NCI-H526 (cell line): ENCODE measurements at places on chromosomes 1 and 21.
A peak's percentile ranks its signal among the peaks of the same experiment; 100 is the strongest.

GRCh38 chr1:152654110-152654509 is 9.1 kb upstream of the LCE2D start:
- peak; percentile 68 for DNase-seq

GRCh38 chr21:46294647-46295176 is 8.6 kb downstream of the YBEY start:
- no peak for DNase-seq

- no peak for DNase-seq
Observed at GRCh38 chr1:17561561-17561985, 22.1 kb downstream of the ARHGEF10L start.

GRCh38 chr21:14686466-14687267 is 140.6 kb upstream of the SAMSN1 start:
- DNase-seq, result no peak

DNA sequence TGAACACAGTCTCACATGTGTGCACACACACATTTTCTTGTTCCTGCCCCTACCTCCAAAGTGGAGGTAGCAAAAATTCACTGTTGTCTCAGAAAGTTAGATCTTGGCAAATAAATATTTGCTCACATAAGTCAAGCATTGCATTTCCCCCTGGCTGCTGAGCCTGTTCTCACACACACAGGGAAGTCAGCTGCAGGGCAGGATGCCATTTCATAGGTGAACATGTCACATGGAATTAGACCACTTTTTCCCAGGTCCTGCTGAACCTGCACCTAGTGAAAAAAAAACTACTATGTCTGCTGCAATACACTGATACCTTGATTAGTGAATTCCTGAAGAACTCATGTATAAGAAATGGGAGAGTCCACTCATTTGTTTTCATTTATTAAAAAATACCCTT is 5.3 kb upstream of the CD55 start:
- no peak for DNase-seq

GRCh38 chr1:3530086-3530925 is 75.8 kb downstream of the ARHGEF16 start:
- DNase-seq, result peak; percentile 82

DNA sequence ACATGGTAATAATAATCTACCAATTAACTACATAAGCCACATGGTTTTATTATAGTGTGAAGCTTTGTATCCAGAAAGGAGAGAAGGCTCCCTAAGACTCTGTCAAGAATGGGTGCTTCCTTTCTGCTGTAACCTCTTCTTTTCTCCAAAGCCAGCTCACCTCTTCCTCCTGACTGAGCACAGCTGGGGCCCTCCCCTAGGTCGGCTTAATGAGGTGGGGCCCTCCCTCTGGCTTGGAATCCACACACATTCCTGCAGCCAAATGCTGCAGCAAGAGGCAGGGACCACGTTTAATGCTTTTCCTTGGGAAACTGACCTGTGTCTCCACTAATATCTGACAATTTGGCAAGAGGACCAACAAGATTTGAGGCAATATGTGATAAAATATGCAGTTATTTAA is 94.8 kb downstream of the DSCAM start:
- DNase-seq, result no peak

DNA sequence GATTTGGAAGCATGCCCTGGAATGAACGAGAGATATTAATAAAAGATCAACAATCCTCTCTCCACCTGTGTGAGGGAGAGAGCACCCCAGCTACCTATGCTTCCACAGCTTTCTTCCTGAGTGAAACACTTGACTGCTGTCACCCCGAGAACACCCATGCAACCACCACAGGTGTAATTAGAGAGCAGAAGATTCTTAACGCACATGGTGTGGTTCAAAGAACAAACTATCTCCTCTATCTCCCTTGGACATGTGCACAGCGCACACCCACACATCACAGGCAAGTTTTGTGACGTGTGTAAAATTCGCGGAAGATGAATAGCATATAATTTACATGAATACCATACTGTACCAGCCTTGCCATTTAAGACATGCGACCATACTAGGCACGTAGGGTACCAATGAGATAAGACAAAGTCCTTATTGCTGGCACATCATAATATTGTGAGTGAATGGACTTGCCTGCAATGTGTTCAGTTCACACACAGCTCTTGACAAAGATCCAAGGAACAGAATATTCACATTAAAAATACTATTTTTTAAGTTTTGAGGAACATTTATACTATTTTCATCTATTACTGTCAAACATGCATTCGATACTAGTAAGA is 11.6 kb downstream of the ERRFI1 start:
- DNase-seq, result no peak

DNA sequence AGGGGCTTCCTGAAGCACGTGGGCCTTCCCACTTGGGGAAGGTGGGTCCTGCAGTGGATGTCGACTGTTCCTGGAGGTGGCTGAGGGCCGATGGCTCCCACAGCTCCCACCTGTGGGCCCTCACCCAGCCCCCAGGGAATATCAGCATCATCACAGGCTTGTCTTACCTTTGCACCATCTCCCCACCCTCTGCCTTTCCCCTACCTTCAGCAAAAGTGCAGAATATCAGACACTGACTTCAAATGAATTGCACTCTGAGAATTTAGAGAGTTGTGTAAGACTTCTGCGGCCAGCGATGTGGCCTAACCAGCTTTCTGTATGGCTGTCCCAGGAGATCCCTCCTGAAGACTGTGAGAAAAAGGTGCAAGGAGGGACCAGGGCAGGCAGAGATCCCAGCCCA is 105.4 kb downstream of the PRDM2 start:
- no peak for DNase-seq

DNA sequence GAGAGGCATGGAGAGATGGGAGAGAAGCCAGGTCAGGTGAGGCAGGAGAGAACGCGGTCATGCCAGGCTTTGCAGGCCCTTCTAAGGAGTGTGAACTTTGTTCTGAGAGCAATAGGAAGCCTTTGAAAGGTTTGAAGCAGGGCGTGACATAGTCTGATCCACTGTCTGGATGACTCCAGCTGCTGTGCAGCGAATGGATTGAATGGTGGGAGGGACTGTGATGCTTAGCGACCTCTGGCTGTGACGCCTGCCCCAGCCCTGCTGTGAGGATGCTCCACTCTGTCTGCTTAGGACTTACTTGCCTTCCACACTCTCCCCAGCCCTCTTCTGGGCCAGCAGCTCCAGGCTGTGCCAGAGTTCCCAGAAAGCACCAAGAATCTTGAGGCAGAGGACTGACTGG is 41.8 kb upstream of the POU3F1 start:
- DNase-seq, result peak; percentile 80

- peak; percentile 8 for DNase-seq
Observed at GRCh38 chr21:15098181-15098580, 33.4 kb upstream of the NRIP1 start.

DNA sequence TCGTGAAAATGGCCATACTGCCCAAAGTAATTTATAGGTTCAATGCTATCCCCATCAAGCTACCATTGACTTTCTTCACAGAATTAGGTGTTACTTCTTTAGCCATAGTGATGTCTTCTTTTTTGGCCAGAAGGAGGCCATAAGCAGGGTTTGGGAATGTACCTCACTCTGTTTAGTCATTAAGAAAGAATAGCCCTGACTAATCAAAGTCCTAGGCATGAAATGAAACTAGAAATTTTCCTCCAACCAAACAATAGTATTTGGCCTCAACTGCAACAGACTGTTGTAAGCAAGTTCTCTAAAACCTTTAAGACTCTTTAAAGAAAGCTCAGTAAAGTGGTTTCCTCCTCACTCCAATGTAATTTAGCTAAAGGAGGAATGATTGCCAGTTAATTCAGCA is 163.9 kb downstream of the AKT3 start:
- no peak for DNase-seq

DNA sequence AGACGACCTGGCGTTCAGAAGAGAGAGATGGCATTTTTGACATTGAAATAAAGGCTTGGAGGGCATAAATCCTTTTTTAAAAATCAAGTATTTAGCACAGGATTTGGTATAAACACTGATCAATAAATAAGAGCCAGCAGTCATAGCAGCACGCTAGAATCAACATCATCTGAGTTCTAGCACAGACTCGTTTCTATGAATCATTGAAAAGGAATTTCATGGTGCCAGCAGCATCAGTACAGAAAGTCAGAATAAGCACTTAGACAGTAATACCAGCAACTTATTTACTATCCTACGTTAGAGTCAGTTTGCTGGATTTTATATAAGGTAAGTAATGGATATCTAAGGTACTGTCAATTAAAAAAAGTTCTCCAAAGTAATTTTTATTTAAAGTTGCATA is 119.3 kb downstream of the HLCS start:
- no peak for DNase-seq

GRCh38 chr1:169115891-169116585 is 9.5 kb downstream of the ATP1B1 start:
- no peak for DNase-seq

DNA sequence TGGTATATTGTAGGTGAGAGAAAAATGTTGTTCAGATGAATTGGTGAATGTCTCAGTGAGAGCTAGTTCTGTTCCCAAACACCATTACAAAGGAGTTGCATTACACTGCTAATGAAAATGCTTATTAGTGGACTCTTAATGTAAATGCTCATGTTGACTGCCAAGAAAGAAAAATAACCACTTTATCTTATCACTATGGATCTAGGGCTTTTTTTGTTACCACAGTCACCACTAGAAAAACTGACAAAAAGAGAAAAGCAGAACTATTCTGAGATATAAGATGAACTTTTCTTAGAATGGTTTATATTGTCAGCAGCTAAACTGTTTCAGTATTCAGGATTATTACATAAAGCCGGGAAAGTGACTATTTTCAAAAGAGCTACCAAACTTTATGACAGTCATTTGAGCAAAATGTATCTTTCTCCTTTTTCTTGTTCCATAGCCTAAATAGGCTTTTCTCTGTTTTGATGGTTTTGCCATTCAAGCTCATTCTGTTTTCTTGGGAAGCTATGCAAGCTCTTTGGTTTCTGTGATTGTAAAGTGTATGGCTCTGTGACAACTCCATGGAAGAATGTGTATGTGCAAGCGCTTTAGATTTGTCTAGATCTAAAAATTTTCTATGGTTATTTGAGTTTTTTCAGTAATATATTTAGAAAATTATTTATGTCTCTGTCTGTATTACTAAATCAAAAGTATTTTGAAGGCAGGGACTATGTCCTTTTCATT is 64.2 kb upstream of the DPH5 start:
- no peak for DNase-seq

GRCh38 chr1:28269529-28269928 is 10.2 kb downstream of the SESN2 start:
- no peak for DNase-seq
